ENCODE measurements at places on chromosomes 11 and 22.
A peak's percentile ranks its signal among the peaks of the same experiment; 100 is the strongest.

- DNase-seq = no peak
Measured at GRCh38 chr11:65872586-65873317, at the start of gene EFEMP2. Gene EFEMP2 (minus strand): TSS chr11:65872800. CDS start chr11:65872354, 446 bp downstream.

DNA sequence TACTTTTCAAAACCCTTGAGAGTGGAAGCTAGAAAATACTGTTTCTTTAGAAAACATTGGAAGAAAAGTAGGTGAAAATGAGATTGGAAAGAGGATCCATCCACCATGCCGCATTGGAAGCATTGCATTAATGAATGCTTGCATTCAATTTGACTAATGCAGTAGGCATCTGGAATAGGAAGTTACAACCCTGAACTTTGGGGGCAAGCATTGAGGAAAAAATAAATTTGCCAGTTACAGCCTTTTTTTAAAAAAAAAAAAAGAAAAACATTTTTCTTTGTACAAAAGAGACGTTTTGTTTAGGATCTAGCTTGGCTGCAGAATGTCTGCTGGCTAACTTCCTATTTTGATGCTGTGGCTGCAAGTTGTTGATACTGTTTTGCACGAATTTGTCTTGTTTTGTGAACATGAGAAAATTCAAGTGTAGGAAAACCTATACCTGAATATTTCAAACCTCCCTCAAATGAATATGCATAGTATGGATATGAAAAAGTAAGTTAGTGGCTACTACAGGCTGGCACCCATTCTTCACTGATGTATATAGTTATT lies 28.1 kb downstream of the RTN3 start:
- DNase-seq = no peak

DNA sequence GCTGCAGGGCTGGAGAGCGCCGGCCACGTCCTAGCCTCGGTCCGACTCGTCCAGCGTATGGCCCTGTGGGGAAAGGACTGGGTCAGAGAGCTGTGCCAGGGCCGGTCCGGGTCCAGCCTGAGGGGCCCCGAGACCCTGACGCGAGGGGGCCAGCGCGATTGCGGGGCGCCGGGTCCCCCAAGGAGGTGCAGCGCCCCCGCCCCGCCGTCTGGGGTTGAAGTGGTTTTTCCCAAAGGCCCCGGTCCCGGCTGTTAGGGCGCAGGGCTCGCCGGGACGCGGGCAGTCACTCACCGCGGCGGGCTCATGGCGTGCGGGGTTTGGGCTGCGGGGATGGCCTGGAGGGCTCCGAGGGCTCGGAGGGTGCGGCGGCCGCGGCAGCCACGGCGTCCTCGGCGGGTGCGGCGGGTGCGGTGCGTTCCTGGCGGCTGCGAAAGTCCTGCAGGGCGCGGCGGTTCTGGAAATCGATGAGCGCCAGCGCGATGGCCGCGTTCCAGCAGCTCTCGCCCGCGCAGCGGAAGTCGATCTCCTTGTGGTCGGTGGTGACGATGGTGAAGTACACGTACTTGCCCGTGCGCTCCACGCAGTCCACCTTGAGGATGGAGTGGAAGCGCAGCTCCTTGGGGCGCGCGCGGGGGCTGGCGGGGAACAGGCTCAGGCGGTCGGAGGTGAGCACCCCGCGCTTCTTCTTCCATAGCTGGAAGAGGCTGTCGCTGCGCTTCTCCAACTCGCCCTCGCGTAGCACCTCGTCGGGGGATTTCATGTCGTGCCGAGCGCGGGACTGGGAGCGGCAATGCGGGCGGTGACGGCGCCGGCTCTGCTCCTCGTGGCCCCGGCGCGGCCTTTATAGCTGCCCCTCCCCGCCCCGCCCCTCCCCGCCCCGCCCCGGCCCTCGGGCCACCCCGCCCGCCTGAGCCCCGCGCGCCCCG lies at the start of gene PHLDA2:
TSS of gene PHLDA2 (minus strand) at position 816 of the 926 bp plus-strand sequence. CDS start at position 760, 56 bp downstream.
- DNase-seq = peak; percentile 64

- DNase-seq = no peak
Measured at GRCh38 chr11:9136741-9137140, 45.3 kb upstream of the SCUBE2 start.

DNA sequence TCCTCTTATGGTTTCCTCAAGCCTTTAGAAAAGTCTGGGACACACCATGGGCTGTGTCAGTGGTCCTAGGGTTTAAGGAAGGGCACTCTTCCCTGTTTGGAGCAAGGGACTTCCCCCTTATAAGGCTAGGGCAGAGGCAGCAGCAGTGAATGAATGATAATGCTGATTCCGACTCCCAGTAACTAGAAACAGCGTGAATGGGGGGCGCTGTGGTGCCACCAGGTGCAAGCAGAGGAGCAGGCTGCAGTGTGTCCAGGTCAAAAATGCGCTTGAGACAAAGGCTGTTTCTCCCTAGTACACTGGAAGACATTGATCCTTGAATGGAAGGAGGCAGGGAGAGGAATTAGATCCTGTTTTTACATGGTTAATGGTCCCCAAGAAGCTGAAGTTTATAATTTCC lies 11.6 kb upstream of the RIC3 start:
- DNase-seq = no peak

DNA sequence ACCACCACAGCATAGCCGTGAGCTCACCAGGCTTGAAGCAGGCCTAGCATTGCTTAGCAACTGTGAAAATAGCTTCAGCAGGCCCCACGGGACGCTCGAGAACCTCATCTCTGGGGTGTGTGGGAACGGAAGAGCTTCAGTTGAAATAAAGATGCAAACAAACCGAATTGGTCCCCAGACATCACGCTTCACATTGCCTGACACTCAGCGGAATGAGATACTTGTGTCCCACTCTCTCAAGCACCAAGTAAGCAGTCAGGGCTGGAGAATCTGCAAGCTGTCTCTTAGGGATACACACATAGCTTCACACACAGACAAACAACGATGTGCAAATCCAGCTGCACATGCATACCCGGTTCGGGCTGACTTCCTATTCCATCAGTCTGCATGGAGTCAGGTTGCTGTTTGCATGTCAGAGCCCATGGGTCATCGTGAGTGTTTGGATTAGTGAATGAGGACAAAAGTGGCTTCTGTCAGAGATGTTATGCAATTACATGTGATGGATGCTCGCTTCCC lies 205.7 kb downstream of the SNX19 start:
- no peak for DNase-seq

DNA sequence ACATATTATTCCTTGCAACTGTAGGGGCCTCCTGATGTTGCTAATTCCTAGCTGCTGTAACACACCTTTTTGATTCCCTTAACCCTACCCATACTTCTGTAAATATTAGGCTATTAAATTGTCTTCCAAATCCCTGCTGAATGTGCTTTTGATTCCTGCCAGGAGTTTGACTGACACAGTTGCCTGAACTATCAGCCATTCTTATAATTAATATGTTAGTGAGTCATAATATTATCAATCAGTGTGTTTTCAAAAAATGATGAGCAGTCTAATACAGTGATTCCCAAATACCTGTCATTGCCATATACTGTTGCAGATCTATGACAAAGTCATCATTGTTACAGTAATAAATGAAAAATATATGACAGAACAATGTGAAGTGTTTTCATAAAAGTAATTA lies 15.9 kb upstream of the FANCF start:
- no peak for DNase-seq

GRCh38 chr22:50251477-50252081 lies 514 bp upstream of the HDAC10 start:
- no peak for DNase-seq
